ENCODE measurements at places on chromosomes 5 and 9.

DNA sequence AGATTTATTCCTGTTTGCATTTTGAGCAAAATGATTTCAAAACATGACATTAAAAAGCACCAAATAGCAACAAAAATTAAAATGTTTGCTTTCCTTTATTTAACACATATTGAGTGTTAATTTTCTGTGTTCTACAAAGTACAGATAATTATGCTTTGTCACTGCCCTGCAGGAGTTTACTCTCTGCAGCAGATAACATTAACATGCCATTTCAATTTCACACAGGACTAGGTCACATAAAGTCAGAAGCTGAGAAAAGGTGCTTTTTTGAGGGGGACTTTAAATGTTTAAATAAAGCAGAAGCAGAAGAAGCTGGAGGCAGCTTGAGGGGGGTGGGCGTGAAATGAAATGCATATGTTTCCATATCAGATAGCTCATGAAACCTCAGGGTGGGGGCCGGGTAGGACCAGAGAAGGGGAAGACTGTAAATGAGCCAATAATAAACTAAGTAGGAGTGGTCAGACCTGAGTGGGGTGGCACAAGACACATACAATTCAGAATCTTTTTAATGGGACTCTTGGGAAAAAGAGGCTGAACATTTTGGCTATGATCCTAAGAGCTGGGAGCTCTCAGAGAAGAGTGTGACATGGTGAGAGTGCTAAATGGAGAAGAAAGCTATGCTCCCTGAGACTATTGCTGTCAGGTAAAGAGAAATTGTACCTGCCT lies 387.5 kb downstream of the FAM170A start:
- no peak for DNase-seq

DNA sequence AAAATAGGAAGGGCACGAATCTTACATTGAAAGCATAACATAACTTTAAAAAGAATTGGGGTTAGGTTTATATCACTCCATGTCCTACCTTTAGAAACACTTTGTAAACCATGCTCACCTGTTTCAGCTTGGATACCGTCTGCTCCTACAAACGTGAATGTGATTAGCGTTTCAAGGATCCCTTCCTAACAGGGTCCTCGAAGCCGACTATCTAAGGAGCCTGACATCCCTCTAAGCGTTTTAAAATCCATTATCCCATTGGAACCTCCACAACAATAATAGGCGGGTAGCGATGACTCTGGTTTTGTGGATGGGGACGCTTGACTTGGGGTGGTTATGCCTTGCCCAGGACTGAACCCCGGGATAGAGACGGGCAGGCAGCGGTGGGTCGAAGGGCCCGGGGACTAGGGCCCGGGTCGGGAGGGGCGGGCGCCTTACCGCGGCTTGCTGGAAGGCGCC lies 937 bp downstream of the SVEP1 start:
- DNase-seq, result no peak

GRCh38 chr9:3385871-3386270 lies 139.9 kb downstream of the RFX3 start:
- no peak for DNase-seq

- DNase-seq, result no peak
Observed at GRCh38 chr5:163135849-163136248, 301.5 kb upstream of the CCNG1 start.

- no peak for DNase-seq
Observed at GRCh38 chr5:135429301-135430134, 17.6 kb downstream of the DCANP1 start.

GRCh38 chr9:121735793-121736770 lies 84.6 kb downstream of the DAB2IP start:
- DNase-seq, result no peak

DNA sequence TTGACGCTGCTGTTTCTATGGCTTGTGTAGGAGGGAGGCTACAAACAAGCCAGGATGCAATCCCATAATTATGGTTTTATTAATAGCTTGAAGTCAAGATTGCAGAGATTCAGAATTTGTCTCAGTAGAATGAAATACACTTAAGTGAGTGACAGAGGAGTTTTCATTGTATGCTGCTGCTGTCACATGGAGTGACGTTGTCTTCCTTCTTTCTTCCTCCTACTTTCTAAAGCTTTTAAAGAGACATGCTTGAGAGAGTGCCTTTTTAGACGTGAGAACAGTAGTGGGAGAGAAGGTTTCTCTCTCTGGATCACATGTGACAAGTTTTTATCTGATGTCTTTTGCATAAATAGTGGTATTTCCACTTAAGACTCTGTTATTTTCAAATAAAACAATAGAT lies 48.9 kb downstream of the MACIR start:
- no peak for DNase-seq

- no peak for DNase-seq
Observed at GRCh38 chr5:33726422-33727165, 165.2 kb downstream of the ADAMTS12 start.

- no peak for DNase-seq
Observed at GRCh38 chr5:172361566-172362238, 78.1 kb upstream of the UBTD2 start.

DNA sequence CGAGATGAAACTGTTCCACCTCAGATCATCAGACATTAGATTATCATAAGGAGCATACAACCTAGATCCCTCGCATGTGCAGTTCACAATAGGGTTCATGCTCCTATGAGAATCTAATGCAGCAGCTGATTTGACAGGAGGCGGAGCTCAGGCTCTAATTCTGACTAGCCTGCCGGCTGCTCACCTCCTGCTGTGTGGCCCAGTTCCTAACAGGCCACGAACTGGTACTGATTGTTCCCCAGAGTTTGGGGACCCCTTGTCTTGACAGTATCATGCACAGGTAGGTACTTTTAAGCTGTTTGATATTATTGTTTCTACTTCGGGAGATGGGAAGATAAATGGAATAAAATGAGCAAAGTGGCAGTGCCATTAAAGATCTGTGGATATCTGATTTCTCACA lies 66.9 kb downstream of the ZCCHC7 start:
- DNase-seq, result no peak

- no peak for DNase-seq
Observed at GRCh38 chr5:143258559-143259253, 144.8 kb downstream of the NR3C1 start.

- DNase-seq, result no peak
Observed at GRCh38 chr5:160349935-160350303, 20.5 kb downstream of the C1QTNF2 start.

DNA sequence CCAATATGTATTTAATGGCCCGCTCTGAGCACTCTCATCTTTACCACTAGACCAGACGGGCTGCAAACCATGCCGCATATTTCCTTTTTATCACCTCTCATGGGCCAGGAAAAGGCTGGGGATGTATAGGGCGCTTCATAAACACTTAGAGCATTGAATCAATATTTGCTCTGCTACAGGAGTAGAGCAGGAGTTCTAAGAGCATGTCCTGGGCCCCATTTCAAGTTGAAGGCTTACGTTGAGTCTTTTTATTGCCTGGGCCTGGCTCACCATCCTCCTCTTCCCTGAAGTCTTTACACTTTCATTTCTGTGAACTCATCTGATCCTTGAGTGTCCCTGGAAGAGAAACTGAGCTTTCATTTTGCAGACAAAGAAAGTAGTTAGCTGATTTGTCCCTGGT lies 112.4 kb downstream of the FSTL4 start:
- no peak for DNase-seq

- no peak for DNase-seq
Observed at GRCh38 chr5:135094339-135095051, 60.5 kb upstream of the PITX1 start.

- DNase-seq, result no peak
Observed at GRCh38 chr5:82045554-82046275, 73.9 kb downstream of the ATG10 start.

DNA sequence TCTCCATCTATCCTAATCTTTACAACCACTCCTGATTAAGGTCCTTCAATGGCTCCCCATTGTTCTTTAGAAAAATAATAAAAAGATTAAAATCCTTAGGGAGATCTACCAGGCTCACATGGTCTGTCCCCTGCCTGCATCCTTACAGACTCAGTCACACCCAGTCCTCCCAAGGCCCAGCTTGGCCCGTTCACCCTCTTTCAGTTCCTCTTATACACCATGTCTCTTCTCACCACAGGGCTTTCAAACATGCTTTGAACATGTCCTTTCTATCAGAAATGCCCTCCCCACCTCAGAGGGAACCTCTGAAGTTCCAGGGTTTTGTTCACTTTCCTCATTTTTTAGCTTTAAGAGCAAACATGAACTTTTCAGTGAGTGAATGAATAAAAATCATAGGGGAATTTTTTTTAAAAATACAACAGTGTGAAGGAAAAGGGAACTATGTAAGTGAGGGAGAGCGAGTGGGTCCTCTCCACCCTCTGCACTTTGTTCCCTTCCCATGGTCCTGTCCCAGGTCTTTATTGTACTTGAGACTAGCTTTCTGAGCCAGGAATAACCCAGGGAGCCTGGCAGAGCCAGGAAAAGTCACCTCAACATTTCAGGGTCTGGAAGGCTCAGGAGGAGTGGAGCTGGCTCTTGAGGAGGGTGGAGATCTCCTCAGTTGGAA lies 55.3 kb downstream of the TRPC7 start:
- DNase-seq, result no peak

GRCh38 chr9:71472400-71472799 lies 295.9 kb downstream of the CEMIP2 start:
- DNase-seq, result no peak

DNA sequence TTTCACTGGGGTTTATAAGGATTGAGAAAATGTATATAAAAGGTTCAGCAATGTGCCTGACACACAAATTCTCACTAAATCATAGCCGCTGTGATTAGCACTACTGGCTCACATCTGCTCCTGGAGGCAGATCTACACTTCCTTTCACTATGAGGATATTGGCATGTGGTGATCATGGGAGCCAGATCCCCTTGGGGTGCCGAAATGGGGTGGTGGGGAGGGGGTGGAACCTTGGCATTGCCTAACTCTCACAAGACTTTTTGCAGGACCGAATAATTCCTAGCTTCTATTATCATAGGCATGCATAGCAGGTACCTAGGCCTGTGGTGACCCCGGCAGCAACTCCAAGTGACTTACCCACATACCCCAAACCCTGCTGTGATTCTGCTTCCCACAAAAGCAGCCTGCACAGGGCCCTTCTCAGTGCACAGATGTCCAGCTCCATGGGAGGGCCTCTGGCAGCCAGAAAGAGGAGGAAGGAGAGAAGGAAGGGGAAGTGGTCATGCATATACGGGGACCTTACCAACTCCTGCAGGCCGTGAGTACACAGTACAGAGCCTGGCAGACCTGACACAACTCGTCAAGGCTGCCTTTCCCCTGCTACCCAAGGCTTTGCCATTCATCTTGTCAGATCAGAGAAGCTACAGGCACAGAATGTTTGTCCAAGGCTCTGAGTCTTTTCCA lies 61.3 kb upstream of the IQGAP2 start:
- no peak for DNase-seq

GRCh38 chr9:77896938-77897667 lies 134.5 kb downstream of the GNAQ start:
- DNase-seq, result no peak

GRCh38 chr9:130402645-130403440 lies 41.9 kb upstream of the ASS1 start:
- DNase-seq, result no peak

DNA sequence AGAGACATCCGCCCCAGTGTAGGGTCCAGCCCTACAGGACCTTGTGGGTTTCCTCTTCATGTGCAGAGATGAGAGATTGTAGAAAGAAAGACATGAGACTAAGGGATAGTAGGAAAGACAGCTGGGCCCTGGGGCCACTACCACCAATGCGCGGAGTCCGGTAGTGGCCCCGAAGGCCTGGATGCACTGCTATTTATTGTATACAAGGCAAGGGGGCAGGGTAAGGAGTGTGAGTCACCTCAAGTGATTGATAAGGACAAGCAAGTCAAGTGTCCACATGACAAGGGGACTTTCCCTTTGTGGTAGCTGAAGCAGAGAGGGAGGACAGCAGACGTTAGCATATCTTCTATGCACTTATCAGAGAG lies 6.2 kb upstream of the TMEM141 start:
- no peak for DNase-seq

DNA sequence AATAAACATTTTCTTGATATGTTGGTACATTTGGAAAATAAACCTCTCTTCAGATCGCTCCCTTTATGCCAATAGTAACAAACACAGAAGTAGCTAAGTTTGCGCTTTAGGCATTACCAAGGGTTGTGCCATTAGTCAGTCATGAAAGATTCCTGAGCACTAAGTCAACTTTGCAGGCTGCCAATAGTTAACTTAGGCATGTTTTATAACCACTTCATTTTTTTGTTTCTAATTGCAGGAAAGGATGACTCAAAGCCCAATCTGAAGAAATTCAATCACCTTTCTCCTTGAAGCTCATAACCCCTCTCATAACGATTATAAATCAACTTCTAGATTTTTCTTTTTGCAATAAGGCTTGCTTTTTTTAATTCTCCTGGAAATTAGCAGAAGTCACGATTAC lies 517.0 kb downstream of the AGTPBP1 start:
- DNase-seq, result no peak

- DNase-seq, result no peak
Observed at GRCh38 chr5:141514330-141515133, 25.7 kb downstream of the PCDHGC5 start.

DNA sequence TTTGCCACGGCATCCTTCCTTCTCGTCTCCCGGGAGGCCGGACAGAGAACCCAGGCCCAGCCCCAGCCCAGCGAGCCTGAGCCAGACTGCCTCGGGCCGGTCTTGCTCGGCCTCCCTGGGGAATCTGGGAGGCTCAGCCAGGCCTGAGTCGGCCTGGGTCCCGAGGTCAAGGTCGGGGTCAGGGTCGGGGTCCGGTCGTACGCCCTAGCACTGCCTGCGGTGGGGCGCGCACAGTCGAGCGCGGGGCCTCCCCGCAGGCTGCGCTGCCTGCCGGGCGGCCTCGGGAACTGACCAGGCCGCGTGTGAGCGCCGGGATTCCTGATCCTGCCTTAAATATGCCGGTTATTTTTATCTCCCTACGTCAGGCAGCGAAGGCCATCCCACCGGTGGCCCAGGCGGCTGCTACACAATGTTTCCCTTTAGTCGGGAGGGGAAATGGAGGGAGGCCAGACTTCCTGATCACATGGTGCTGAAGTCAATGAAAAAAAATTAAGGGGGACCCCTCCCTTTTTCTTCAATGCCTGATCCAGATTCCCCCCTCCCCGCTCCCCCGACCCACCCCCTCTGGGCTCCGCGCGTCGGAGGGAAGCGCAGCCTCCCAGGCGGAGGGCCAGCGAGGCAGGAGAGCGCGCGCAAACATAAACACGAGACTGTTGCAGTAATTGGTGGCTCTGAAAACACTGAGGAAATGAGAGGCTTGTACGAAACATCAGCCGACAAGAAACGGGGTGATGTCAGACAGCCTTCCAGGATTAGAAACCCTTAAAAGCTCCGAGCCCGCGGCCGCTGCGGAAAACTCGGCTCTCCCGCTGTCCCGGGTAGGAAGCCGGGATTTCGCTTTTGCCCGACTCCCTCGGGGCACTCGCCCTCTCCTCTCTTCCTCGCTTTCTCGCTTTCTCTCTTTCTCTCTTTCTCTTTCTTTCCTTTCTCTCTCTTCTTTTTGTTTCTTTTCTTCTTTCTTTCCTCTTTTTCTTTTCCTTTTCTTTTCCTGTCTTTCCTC lies 148.2 kb upstream of the KLF4 start:
- no peak for DNase-seq

GRCh38 chr9:137619240-137620047 lies 639 bp downstream of the EHMT1 start:
- no peak for DNase-seq

GRCh38 chr5:137837491-137838394 lies 29.9 kb upstream of the MYOT start:
- DNase-seq, result no peak

- no peak for DNase-seq
Observed at GRCh38 chr5:142206801-142207200, 98.2 kb downstream of the NDFIP1 start.
